Activated CD8-positive, alpha-beta memory T cell treated with anti-CD3 and anti-CD28 coated beads, Interleukin-2, amount 10 ng/mL, durations not matched to agents 7 days and 5 days (primary cell): ENCODE measurements at places on chromosomes 5 and 9. TPM values are rescaled to one million over a fixed set of nuclear protein-coding genes. Genes with fewer than 3 reads are reported as not detected.

The RASGEF1C gene
- total RNA-seq: not detected

The PCDHA6 gene
- not detected for total RNA-seq

The ZFP2 gene
- total RNA-seq: 0.19 TPM

The CDH9 gene
- not detected for total RNA-seq

The HMCN2 gene
- total RNA-seq: not detected

The IFNA2 gene
- total RNA-seq: not detected

The PPP3R2 gene
- total RNA-seq: not detected

The CLIC3 gene
- total RNA-seq: 7.8 TPM

The ANKRD20A1 gene
- not detected for total RNA-seq

The NOXA1 gene
- total RNA-seq: 0.30 TPM

The CRAT gene
- 17.6 TPM for total RNA-seq

The SLC12A7 gene
- 6.6 TPM for total RNA-seq

The TARS1 gene
- 240 TPM for total RNA-seq

The TNC gene
- 0.61 TPM for total RNA-seq

The OCLN gene
- total RNA-seq: 1.9 TPM

GRCh38 chr9:120864719-120865118 lies 12.3 kb downstream of the PHF19 start:
- no peak overlapping the region for H3K4me3 ChIP-seq
- peaks cover 13% of the 10 kb centered on the region for H3K4me1 ChIP-seq
- no peak overlapping the region for H3K27ac ChIP-seq
- H3K27me3 ChIP-seq: no peaks in the 10 kb centered on the region

GRCh38 chr5:67246108-67246507 lies 49.5 kb upstream of the CD180 start:
- H3K27ac ChIP-seq: no peak overlapping the region
- H3K4me3 ChIP-seq: no peak overlapping the region
- peaks cover 3% of the 10 kb centered on the region for H3K36me3 ChIP-seq
- peaks cover 20% of the 10 kb centered on the region for H3K4me1 ChIP-seq
- no peak for DNase-seq

- no peak for DNase-seq
- H3K27me3 ChIP-seq: no peaks in the 10 kb centered on the region
- H3K27ac ChIP-seq: no peak overlapping the region
- no peak overlapping the region for H3K4me3 ChIP-seq
- no peaks in the 10 kb centered on the region for H3K4me1 ChIP-seq
- no peaks in the 10 kb centered on the region for H3K36me3 ChIP-seq
Observed at GRCh38 chr9:134626069-134626423, 15.6 kb upstream of the COL5A1 start.

DNA sequence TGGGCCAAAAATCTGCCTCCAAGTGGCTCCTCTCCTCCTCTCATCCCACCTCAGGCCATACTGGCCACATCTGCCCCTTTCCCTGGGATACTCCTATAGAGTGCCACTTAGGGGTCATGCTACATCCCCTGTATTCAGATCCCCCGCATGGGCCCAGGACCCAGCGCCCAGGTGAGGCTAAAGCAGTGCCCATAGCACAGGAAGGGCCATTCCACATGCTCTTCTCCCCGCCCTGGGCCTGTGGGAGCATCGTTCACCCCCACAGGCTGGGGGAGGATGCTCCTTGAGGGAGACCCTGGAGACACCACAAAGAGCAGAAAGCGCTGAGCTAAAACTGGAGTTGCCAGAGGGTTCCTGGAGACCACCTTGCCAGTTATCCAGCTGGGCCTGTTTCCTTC lies 52.5 kb upstream of the SLC25A51 start:
- H3K4me3 ChIP-seq: no peak overlapping the region
- DNase-seq: no peak
- H3K27me3 ChIP-seq: no peaks in the 10 kb centered on the region

DNA sequence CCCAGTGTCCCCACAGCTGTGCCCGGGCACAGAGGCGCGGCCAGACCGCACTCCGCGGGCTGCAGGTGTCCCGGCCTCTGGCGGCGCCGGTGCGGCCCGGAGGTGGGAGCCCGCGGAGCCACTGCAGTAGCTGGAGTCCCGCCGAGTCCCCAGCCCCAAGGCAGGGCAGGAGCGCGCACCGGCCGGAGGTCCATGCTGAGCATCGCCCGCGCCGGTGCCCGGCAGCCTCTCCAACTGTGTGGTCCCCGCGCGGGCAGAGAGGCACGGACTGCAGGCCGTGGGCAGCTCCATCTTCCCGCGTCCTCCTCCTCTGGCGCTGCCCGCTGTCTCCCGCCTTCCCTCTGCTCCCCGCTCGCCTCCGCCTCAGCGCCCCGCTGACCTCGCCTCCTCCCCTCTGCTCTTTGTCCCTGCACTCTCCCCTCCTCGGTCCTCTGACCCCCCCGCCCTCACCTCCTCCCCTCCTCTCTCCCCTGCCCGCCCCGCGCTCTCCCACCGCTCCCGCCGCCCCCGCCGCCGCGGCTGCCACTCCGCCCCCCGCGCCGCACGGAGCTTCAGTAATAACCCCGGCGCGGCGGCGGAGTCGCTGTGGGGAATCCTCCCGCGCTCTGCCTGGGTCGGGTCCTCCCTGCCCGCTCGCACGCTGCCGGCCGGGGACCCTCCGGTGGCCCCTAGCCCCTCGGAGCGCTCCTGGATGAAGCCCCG lies at the start of gene ADAMTS16:
TSS of gene ADAMTS16 (plus strand) at position 554 of the 702 bp plus-strand sequence. CDS start at position 692, 138 bp downstream.
- H3K27me3 ChIP-seq: peaks cover 25% of the 10 kb centered on the region
- H3K4me3 ChIP-seq: no peak within 1 kb of the TSS
- H3K36me3 ChIP-seq: no peaks in the 10 kb centered on the region

DNA sequence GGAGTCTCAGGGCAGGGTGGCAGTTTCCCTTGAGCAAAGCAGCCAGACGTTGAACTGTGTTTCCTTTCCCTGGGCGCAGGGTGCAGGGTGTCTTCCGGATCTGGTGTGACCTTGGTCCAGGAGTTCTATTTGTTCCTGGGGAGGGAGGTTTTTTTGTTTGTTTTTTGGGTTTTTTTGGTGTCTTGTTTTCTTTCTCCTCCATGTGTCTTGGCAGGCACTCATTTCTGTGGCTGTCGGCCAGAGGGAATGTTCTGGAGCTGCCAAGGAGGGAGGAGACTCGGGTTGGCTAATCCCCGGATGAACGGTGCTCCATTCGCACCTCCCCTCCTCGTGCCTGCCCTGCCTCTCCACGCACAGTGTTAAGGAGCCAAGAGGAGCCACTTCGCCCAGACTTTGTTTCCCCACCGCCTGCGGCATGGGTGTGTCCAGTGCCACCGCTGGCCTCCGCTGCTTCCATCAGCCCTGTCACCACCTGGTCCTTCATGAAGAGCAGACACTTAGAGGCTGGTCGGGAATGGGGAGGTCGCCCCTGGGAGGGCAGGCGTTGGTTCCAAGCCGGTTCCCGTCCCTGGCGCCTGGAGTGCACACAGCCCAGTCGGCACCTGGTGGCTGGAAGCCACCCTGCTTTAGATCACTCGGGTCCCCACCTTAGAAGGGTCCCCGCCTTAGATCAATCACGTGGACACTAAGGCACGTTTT lies 3.5 kb upstream of the PHYHD1 start:
- H3K4me1 ChIP-seq: peaks cover 13% of the 10 kb centered on the region
- DNase-seq: no peak
- H3K36me3 ChIP-seq: peaks cover 12% of the 10 kb centered on the region
- peak overlapping the region; percentile 32 for H3K27ac ChIP-seq
- H3K27me3 ChIP-seq: no peaks in the 10 kb centered on the region

GRCh38 chr9:126328407-126328806 lies 1.8 kb downstream of the MVB12B start:
- no peak for DNase-seq
- peak overlapping the region; percentile 88 for H3K27ac ChIP-seq
- peaks cover 61% of the 10 kb centered on the region for H3K4me1 ChIP-seq
- H3K27me3 ChIP-seq: no peaks in the 10 kb centered on the region

DNA sequence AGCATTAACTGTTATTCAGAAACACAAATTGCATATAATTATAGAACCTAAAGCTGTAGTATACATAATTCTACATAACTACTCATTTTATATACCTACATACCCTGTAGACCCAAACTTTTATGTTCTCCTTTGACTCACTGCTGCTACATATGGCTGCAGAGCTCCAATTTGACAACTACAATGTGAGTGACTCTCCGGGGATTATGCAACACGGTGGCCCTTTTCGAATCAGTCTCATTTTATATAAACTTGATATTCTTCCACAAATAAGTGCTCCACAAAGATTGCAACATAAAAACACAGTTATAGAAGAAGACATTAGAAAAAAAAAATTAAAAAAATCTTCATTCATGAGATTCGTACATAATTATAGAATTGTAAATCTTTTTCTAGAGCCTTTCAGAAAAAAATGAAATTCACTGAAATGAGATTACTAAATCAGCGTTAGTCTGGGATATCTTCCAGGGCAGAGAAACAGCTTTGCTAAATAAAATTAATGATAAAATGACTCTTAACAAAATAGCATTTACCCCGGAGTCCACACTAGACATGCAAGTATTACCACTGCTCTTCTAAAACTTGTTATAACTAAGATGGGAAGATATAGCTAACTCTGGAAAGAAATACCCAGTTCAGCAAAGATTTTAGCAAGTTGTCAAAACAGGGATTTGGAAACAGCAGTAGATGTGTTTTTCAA lies 52.6 kb downstream of the SRFBP1 start:
- H3K27me3 ChIP-seq: no peaks in the 10 kb centered on the region
- no peak for DNase-seq
- peaks cover 5% of the 10 kb centered on the region for H3K36me3 ChIP-seq
- H3K4me3 ChIP-seq: no peak overlapping the region
- H3K27ac ChIP-seq: no peak overlapping the region

DNA sequence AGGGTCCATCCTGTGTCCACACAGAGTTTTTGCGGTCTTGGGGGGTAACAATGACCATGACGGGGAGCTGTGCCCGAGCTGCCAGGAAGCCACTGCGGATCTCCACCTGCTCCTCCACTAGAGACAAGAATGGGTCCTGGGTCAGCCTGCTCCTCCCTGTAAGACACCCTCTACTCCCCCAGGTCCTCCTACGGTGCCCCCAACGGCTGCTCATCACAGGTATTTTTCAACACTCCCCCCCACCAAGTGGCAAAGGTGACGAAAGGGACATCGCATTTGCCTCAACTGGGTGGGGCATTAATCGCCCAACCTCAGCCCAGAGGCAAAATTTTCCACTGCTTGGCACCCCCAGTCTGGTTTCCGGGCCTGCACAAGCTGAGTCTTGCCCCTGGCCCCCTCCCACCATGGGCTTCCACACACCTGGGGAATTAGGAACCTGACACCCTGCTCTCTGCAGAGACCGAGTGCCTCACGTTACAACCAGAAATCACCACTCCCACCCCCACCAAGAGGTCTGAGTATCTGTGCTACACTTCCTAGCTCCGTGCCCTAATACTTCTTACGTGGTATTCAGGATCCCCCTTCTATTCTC lies 9.6 kb downstream of the NOL6 start:
- H3K27ac ChIP-seq: no peak overlapping the region
- no peak overlapping the region for H3K4me3 ChIP-seq
- DNase-seq: no peak
- no peaks in the 10 kb centered on the region for H3K27me3 ChIP-seq

- H3K27me3 ChIP-seq: no peaks in the 10 kb centered on the region
- peak overlapping the region; percentile 99 for H3K27ac ChIP-seq
- peaks cover 30% of the 10 kb centered on the region for H3K36me3 ChIP-seq
- H3K4me1 ChIP-seq: peaks cover 24% of the 10 kb centered on the region
- H3K4me3 ChIP-seq: peak overlapping the region; percentile 94
Observed at GRCh38 chr5:172984244-172984953, 828 bp downstream of the ATP6V0E1 start.

- H3K4me3 ChIP-seq: no peak overlapping the region
- no peaks in the 10 kb centered on the region for H3K27me3 ChIP-seq
- no peak overlapping the region for H3K27ac ChIP-seq
- DNase-seq: no peak
- no peaks in the 10 kb centered on the region for H3K4me1 ChIP-seq
Observed at GRCh38 chr9:108241384-108242073, 614.3 kb downstream of the ACTL7B start.

- H3K27ac ChIP-seq: no peak overlapping the region
- peaks cover 35% of the 10 kb centered on the region for H3K27me3 ChIP-seq
- no peak overlapping the region for H3K4me3 ChIP-seq
- peaks cover 19% of the 10 kb centered on the region for H3K4me1 ChIP-seq
- no peak for DNase-seq
- H3K36me3 ChIP-seq: peaks cover 2% of the 10 kb centered on the region
Observed at GRCh38 chr5:140628711-140629110, 4.3 kb downstream of the CD14 start.

DNA sequence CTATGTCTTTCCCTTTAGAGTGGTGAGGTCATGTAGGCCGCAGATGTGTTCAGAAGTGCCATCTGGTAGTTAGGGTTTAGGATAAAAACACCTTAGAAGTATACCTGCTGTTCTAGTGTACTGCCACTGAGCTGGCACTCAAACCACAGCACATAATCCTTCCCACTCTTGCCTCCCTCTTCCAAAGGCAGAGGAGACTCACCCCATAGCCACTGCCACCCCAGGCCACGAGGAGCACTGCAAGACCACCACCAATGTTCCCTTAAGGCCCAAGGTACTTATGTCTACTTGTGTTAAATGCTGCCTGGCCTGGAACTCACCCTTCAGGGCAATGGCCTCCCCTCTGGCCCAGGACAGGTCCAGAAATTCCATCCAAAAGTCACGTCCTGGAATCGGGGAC lies 379.5 kb upstream of the EDIL3 start:
- H3K4me3 ChIP-seq: no peak overlapping the region
- H3K27ac ChIP-seq: no peak overlapping the region
- no peaks in the 10 kb centered on the region for H3K27me3 ChIP-seq
- no peak for DNase-seq
- H3K36me3 ChIP-seq: no peaks in the 10 kb centered on the region
- H3K4me1 ChIP-seq: no peaks in the 10 kb centered on the region

GRCh38 chr5:72363166-72363802 lies 43.1 kb downstream of the PTCD2 start:
- H3K27ac ChIP-seq: no peak overlapping the region
- peaks cover 5% of the 10 kb centered on the region for H3K4me1 ChIP-seq
- H3K4me3 ChIP-seq: no peak overlapping the region
- peaks cover 31% of the 10 kb centered on the region for H3K36me3 ChIP-seq
- no peaks in the 10 kb centered on the region for H3K27me3 ChIP-seq

GRCh38 chr9:72043576-72043975 lies 16.8 kb downstream of the C9orf57 start:
- H3K4me3 ChIP-seq: no peak overlapping the region
- H3K27me3 ChIP-seq: peaks cover 20% of the 10 kb centered on the region
- no peak overlapping the region for H3K27ac ChIP-seq
- peaks cover 4% of the 10 kb centered on the region for H3K4me1 ChIP-seq
- H3K36me3 ChIP-seq: no peaks in the 10 kb centered on the region

DNA sequence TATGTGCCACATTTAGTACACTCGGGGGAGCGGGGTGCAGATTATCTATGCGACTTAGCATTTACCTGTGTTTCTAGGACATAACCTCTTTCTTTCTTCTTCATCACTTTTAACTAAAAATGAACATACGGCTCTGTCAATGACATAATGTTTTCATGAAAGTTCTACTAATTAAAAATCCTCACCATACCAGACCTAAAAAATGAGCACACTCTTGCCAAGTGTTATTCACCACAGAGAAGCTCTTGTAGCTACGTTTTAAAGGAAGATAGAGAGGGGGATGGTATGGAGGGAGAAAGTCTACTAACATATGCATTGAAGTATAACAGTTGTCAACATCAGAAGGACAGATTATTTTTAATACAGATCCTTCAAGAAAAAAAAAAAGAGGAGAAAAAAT lies 1.6 kb downstream of the CDH10 start:
- no peaks in the 10 kb centered on the region for H3K36me3 ChIP-seq
- no peaks in the 10 kb centered on the region for H3K4me1 ChIP-seq
- H3K27me3 ChIP-seq: no peaks in the 10 kb centered on the region
- DNase-seq: no peak
- H3K27ac ChIP-seq: no peak overlapping the region

GRCh38 chr5:58505971-58506640 lies 14.9 kb downstream of the GAPT start:
- H3K36me3 ChIP-seq: no peaks in the 10 kb centered on the region
- no peak overlapping the region for H3K27ac ChIP-seq
- H3K4me1 ChIP-seq: no peaks in the 10 kb centered on the region
